ENCODE measurements at places on chromosomes 12 and 14. TPM values are rescaled to one million over a fixed set of nuclear protein-coding genes. Genes with fewer than 3 reads are reported as not detected.

- peak; percentile 87 for DNase-seq
Observed at GRCh38 chr12:77324763-77325468, 259.5 kb upstream of the E2F7 start.

- no peak for DNase-seq
Observed at GRCh38 chr12:110896559-110896958, 23.8 kb downstream of the MYL2 start.

GRCh38 chr14:79580414-79580813, 630.9 kb downstream of the DIO2 start:
- DNase-seq = no peak

DNA sequence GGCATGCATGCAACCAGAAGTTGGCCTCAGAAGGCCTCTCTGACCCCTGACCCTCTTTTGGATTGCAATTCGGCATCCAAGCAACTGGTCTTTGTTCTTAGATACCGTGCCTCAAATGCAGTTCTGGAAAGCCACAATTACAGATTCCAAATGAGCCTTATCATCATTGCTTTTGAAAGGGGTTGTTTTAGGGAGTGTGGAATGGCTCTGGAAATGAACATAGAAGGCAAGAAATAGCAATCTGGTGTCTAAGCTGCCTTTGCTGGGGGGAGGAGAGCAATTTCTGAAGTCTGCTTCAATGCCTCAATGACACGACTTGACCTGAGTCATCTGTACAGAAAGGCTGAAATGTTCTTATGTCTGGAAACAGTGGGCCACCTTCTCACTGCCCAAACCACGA, 250.1 kb downstream of the NUAK1 start:
- DNase-seq = no peak

GRCh38 chr14:68580671-68581070, 212.2 kb downstream of the ZFP36L1 start:
- no peak for DNase-seq

GRCh38 chr12:94267921-94268471, 119.6 kb downstream of the PLXNC1 start:
- DNase-seq = no peak

- no peak for DNase-seq
Observed at GRCh38 chr14:35687335-35687939, 121.7 kb downstream of the RALGAPA1 start.

DNA sequence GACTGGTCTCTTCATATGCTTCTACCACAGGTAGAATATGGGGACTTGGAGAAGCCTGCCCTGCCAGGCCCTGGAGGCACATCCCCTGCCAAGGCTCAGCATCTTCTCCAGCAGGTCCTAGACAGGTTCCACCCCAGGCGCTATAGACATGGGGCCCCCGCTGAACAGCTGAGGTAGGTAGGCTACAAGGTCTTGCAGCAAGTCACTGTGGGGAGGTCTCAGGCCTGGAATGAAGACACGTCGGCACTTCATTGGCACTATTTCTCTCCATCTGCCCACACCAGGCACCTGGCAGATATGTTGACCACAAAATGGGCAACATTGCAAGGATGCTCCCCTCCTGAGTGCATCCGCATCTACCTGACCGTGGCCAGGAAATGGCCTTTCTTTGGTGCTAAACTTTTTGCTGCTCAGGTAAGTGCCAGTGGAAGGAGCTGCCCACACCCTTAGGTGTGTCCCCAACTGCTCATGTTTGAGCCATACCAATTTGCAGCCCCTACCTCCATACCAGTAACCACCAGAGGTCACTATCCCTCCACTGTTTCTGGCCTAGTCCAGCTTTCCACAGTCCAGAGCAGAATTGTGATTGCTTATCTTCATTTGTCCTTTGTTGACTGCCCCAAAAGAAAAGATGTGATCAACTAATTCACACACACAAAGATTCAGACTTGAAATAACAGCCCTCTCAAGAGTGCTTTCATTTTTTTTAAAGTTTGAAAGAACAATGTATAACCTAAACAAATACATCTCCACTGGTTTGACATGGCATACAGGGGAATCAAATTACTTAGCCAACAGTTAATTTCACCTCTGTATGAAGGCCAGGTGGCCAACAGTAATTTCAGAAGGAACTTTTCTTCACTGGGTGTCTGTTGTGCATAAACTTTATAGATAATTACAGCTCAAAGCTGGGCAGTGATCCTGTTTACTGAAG, 16.1 kb downstream of the PIGH start:
- no peak for DNase-seq

DNA sequence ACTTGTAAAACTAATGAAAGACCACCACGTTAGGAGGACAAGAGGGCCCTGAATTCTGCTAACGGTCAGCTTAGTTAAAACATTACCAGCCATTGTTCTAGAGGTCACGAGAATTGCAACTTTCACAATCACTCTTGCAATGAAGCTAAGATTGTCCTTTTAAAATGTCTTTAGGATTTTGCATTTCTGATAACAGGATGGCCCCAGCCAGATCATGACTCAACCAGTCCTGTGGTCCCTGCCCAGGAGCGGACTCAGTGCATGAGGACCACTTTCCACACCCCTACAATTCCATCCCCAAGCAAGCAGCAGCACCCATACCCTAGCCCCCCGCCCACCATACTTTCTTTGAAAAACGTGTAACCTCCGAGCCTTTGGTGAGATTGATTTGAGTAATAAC, 28.7 kb downstream of the HSP90AA1 start:
- DNase-seq = peak; percentile 41

- no peak for DNase-seq
Observed at GRCh38 chr12:106205208-106206069, 42.4 kb downstream of the CKAP4 start.

- no peak for DNase-seq
Observed at GRCh38 chr12:9256341-9256740, 48.1 kb upstream of the PZP start.

DNA sequence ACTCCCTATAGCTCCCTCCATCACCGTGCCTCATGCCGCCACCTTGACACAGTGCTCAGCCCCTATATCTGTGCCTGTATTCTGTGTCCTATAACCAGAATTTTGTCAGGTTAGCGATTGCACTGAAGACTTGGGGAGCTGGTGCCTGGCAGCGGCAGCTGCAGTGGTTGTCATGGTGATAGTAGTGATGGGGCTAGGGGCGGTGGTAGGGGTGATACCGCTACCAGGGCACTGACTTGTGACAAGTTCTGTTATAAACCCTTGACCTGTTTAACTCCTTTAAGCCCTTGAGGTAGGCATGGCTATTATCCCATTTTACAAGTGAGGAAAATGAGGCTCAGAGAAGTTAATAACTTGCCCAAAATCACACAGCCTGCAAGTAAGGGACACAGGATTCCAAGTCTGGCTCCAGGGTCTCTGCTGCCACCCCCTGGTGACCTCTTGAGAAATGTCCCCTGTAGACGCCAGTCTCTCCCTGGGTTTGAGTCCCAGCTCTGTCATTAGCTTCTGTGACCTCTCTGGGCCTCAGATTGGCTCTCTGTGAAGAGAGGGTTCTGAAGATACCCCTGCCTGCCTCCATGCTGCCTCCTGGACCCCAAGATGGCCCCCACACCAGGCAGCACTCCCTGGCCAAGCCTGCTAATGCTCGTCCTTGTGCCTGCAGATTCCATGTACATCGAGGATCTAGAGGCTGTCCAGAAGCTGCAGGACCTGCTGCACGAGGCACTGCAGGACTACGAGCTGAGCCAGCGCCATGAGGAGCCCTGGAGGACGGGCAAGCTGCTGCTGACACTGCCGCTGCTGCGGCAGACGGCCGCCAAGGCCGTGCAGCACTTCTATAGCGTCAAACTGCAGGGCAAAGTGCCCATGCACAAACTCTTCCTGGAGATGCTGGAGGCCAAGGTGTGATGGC, 121.9 kb downstream of the ESRRB start:
- no peak for DNase-seq

DNA sequence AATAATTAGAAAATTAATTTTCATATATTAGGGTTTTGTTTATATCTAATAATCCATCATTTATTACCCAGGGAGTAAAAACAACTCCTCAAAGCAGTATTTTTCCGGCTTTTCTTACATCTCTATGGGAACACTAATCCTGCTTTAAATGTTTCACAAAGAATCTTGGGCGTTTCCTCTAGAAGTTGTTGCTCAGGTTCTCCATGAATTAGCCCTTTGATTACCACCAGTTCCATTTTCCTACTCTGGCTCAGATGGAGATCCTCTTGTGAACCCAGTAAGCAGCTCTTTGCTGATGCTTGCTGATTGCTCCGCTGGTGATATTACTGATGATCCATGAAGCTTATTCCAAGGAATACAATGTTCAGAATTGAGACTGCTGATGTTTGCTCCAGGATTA, 78.5 kb upstream of the PKP2 start:
- no peak for DNase-seq

GRCh38 chr12:11795913-11796459, 146.5 kb downstream of the ETV6 start:
- DNase-seq = no peak

DNA sequence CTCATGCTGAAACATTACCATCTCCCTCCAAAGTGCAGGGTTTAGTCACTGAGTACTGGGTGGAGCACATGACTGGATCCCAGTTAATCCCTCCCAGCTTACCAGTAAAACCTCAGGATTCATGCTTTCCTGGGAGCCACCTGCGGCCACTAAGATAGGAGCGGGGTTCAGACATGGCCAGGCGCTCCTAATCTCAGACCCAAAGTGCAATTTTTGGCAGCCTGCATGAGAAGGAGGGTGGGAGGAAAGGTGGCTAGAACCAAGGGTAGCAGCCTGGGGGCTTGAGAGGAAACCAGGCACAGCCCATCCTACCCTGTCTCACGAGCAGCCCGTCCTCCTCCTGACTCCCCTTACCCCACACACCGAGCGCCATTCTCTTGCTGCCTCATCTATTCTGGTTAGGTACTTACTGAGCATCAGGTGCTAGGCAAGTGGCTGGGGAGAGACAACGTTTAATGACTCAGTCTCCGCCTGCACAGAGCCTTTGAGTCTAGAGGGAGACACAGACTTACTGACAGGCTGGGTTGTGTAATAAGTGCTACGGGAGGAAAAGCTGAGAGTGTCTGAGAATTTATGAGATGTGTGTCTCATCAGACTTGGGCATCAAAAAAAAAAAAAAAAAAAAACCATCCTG, 9.9 kb downstream of the GPRC5A start:
- peak; percentile 79 for DNase-seq

- DNase-seq = no peak
Observed at GRCh38 chr14:35122696-35123387, 490 bp downstream of the PRORP start.

- no peak for DNase-seq
Observed at GRCh38 chr12:3190101-3190500, 112.9 kb downstream of the TSPAN9 start.

DNA sequence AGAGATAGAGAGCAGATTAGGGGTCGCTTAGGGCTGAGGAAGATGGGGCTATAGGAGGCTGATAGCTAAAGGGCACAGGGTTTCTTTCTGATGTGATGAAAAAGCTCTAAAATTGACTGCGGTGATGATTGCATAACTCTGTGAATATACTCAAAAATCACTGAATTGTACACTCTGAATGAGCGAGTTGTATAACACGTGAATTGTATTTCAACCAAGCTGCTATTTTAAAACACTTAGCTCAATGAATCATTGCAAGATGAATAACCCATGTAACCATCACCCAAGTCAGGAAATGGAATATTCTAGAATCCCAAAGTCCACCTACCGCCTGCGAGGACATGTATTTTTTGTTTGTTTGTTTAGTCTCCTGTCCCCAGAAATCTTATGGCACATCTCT, 60.1 kb upstream of the CCND2 start:
- DNase-seq = no peak

Gene RBP5
- 5.7 TPM for total RNA-seq

Gene KLHDC1
- total RNA-seq = 7.7 TPM

Gene ALDH2
- total RNA-seq = 79.9 TPM

Gene MYH6
- not detected for total RNA-seq

Data from posterior vena cava (tissue), 2 donors.